ENCODE measurements at places on chromosomes 7 and 10. TPM values are rescaled to one million over a fixed set of nuclear protein-coding genes. Genes with fewer than 3 reads are reported as not detected.

GRCh38 chr10:105952153-105952552 lies 1212.4 kb downstream of the SORCS1 start:
- peak overlapping the region; percentile 24 for H3K27ac ChIP-seq
- H3K4me1 ChIP-seq = peaks cover 7% of the 10 kb centered on the region
- H3K4me3 ChIP-seq = no peak overlapping the region
- DNase-seq = no peak

Gene SPAM1
- total RNA-seq = not detected

DNA sequence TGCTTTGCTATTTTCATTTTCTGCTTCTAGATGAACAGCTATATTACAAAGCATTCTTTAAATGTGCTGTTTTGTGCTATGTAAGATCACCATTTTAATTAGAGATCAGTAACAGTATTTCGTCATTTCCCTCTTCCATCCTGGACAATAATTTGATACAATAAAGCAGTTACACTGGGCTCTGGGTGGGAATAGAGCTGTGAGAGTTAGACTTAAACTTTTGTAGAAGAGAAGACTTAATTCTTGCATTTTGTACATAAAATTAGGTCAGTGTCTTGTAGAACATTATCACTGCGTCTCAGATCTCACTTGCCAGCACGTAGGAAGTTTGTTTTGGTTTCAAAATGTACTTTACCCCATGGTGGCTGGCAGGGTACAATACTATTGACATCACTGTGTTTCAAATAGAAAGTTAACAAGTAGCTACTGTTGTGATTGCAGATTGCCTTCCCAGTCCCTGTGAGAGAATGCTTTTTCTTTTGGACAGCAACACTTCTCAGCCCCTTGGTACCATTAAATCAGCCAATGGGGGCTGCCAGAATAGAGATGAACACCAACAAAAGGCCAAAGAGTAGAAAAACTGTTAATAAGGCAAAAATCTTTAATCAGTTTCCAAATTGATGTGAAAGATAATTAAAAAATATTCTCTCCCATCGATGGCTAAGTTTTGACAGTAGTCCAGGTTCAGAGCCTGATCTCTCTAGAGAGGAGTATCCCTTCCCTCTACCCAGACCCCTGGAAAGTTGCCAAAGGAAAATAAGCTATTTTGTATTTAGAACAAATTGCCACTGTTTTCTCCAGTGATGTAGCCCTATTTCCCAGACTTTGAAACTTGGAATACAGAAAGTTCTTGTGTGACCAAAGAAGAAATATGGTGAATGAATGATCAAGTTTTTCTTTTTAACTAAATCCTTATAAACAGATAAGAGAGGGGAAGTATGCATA lies 35.1 kb downstream of the SMNDC1 start:
- H3K27ac ChIP-seq = peak overlapping the region; percentile 92
- H3K36me3 ChIP-seq = no peaks in the 10 kb centered on the region
- peaks cover 93% of the 10 kb centered on the region for H3K4me1 ChIP-seq

GRCh38 chr10:113415246-113415645 lies 137.6 kb upstream of the HABP2 start:
- DNase-seq = no peak
- no peaks in the 10 kb centered on the region for H3K36me3 ChIP-seq

DNA sequence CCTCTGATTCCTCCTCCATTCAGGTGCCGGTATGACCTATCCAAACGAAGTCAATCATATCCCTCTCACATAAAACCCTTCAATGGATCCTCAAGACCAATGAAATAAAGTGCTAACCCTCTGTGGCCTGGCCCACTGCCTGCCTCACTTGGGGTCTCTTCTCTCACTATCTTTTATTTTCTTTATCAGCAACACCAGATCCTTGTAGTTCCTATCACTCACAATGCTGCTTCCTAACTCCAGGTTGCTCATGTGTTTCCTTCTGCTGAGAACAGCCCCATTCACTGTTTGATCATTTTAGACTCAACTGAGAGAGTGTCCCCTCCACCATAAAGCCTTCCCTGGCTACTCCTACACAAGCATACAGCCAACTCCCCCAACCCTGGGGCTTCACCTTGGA lies 180.6 kb downstream of the DOCK4 start:
- H3K36me3 ChIP-seq = no peaks in the 10 kb centered on the region
- no peak for DNase-seq
- H3K4me1 ChIP-seq = peaks cover 35% of the 10 kb centered on the region
- H3K4me3 ChIP-seq = no peak overlapping the region

Gene SORCS3
- total RNA-seq = 0.03 TPM

DNA sequence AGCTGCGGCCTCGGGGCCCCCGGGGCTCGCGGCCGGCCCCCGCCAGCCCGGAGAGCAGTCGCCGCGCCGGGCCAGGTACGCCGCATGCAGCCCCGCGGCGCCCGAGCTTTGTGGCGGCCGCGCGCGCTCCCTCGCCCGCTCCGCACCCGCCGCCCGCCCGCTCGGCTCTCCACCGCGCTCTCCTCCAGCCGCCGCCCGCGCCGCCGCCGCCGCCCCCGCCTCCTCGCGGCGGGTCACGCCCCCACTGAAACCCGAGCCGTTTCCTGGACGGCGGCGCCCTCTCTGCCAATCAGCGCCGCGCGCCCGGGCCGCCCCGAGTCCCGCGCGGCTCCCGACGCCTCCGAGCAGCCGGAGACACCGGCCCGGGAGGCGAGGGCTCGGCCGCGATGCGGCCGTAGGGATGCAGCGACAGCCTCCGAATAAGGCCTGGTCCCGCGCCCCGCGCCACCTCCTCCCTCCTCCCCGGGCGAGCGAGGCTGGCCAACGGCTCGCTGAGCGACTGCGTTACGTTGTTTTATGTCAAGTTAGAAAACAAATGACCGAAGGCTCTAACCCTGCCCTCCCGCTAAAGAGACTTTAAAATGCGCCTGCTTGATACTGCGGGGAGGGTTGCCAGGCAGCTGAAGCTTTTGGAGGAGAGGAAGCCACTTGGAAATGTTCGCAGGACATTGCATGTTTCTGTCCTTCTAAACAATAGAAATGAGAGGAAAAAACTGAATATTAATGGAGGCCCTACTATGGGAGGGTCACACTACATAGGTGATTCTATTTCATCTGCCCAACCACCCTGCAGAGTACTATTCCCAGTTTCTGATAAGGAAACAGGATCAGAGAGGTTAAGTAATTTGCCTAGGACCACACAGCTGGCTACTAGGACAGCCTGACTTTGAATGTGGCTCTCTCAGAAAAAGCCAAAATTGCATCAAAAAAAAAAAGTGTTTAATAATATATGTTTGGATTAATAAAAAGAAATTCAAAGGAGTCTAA lies at the start of gene FGFR2:
Gene FGFR2, minus strand, starts transcription at position 182 of the 987 bp plus-strand sequence. CDS start 4,627 bp downstream, outside the sequence.
- H3K4me3 ChIP-seq = peak within 1 kb of the TSS; percentile 65
- peaks cover 95% of the 10 kb centered on the region for H3K27me3 ChIP-seq
- peak; percentile 78 for DNase-seq
- H3K27ac ChIP-seq = peak within 1 kb of the TSS; percentile 59
- H3K4me1 ChIP-seq = peaks cover 21% of the 10 kb centered on the region
- H3K36me3 ChIP-seq = no peaks in the 10 kb centered on the region

Gene TYW1B
- total RNA-seq = 2.5 TPM

DNA sequence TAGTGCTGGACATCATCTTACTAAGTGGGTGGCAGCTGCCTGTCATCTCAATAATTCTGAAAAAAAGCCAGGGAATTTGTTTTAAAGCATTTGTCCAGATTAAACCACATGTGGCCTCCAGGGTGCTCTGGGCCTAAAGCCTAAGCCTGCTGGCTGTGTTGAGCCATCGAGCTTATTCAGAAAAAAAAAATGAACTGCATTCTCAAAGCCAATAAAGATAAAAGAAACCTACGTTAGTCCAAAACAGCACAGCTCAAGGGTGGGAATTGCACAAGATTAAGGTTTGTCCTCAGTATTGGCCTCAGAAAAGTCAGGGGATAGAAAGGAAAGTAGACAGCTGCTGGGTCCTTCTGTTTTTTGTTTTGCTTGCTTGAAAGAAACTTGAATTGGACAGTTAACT lies 22.6 kb upstream of the PRTFDC1 start:
- peak; percentile 53 for DNase-seq
- no peaks in the 10 kb centered on the region for H3K27me3 ChIP-seq
- no peak overlapping the region for H3K4me3 ChIP-seq
- H3K4me1 ChIP-seq = peaks cover 35% of the 10 kb centered on the region
- no peaks in the 10 kb centered on the region for H3K36me3 ChIP-seq
- H3K27ac ChIP-seq = peak overlapping the region; percentile 74

DNA sequence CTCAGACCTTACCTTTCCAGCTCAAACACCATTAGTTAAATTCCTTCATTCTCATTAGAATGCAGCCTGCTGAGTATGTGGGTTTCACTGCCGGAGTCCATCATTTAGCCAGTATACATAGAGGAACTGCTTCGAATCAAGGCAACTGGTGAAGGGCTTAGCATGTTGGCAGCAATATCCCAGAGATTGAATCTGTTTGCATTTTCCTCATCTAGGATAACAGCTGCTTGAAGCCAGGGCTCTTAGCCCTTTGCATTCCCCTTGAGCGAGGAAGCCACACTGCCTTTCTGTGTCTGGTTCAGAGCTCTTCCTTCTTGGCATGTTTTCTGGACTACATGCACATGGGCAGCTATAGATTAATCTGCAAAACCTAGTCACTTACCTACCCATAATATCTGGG lies 14.7 kb downstream of the NODAL start:
- no peak overlapping the region for H3K4me3 ChIP-seq
- no peak for DNase-seq
- H3K27me3 ChIP-seq = no peaks in the 10 kb centered on the region
- H3K4me1 ChIP-seq = peaks cover 71% of the 10 kb centered on the region
- no peak overlapping the region for H3K27ac ChIP-seq

GRCh38 chr10:22737587-22737986 lies 23.2 kb upstream of the PIP4K2A start:
- H3K27ac ChIP-seq = no peak overlapping the region
- no peaks in the 10 kb centered on the region for H3K36me3 ChIP-seq
- no peaks in the 10 kb centered on the region for H3K4me1 ChIP-seq

DNA sequence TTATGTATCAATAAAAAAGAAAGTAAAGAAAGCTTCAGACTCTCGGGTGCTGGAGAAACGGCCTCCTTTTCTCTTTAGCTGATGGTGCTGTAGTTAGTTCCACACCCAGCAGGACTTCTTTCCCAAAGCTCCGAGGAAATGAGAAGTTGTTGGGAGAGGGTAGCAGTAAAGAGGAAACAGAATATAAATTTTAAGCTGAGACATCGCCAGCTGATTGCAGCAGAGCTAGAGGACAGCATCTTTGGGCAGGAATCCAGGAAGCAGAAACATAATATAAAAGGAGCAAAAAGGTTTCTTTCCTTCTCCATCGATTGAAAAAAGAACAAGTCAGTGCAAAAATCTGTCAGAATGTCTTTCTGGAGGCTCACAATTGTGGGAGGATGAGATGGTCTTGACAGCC lies 616.9 kb upstream of the FOXK1 start:
- no peak for DNase-seq
- H3K27ac ChIP-seq = no peak overlapping the region
- no peaks in the 10 kb centered on the region for H3K36me3 ChIP-seq

Data from left ventricle myocardium inferior (tissue), 1 donor.